ENCODE measurements at places on chromosomes 16 and 17.

DNA sequence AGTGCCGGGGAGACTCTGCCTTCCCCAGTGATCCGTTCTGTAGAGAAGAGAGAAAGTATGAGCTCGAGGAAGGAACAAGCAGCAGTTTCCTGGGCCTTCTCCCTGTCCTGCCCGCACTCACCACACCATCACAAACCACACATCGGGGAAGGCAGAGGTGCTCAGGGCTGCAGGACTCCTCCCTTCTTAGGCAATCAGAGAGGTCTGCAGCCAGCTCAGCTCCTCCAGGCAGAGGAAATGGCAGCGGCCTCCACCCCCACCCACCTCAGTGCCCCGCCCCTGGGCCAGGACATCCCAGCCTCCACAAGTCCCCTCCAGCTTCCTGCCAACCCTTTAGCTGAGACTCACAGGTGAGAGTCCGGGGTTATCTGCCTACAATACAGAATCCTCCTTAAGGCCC lies 2.0 kb downstream of the ZNF319 start:
- peak; percentile 89 for DNase-seq

DNA sequence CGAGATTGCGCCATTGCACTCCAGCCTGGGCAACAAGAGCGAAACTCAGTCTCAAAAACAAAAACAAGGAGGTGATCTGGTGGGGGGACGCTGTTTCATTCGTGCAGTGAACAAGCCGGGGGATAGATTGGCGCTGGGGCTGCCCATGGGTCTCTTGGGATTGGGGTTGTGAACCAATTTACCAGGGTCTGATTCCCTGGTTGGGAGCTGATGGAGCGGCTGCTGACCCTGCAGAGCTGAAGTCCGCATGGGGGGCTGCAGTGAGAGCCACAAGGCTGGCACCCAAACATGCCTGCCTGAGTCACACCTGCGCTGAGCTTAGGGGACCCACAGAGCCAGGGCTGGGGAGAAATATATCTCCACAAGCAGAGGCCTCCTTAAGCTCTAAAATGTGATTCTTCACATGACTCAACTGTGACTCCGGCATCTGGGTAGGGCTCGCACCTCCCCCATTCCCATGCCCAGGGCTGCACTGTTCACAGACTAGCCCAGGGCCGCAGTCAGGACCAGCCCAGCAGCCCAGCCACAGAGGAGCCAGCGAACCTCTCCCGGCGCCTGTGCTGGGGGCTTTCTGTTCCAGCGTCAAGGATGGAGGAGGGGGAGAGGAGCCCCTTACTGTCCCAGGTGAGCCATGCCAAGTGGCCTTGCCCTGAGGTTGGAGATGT lies 5.0 kb downstream of the TSPAN10 start:
- DNase-seq = no peak

GRCh38 chr17:8755590-8756255 lies 2.6 kb downstream of the SPDYE4 start:
- no peak for DNase-seq

- DNase-seq = no peak
Measured at GRCh38 chr17:45096926-45097325, 35.4 kb downstream of the PLCD3 start.

DNA sequence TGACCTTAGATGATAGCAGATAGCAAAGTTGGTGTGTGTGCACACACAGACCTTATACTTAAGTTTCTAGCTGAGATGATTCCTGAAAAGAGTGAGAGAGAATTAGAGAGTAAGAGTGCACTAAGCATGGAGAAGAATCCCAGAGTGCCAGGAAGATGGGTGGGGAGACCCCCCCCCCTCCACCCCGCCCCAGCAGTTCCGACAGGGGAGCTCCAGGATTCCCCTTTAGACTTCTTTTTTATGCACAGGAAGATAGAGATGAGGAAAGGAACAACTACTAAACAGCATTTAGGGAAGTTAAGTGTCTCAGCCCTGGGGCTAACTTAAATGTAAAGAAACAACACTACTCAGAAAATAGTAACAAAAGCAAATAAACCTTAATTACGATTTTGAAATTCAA lies 878.0 kb upstream of the GOT2 start:
- no peak for DNase-seq

DNA sequence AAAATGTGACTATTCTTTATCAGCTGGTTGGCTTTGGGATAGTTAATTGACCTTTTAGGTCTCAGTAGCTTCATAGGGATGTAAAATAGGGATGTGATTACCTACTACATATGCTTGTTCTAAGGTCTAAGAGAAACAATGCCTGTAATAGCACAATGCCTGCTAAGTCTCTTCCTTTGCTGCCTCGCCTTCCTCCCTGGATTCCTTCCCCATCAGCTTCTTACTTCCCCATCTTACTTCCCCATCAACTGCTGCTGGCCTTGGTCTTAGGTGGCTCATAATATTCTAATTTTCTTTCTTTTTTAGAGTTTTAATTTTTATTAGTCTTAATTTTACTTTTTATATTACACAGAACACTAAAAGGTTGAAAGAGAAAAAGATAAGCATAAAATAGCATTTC lies 59.2 kb upstream of the GOT2 start:
- no peak for DNase-seq

DNA sequence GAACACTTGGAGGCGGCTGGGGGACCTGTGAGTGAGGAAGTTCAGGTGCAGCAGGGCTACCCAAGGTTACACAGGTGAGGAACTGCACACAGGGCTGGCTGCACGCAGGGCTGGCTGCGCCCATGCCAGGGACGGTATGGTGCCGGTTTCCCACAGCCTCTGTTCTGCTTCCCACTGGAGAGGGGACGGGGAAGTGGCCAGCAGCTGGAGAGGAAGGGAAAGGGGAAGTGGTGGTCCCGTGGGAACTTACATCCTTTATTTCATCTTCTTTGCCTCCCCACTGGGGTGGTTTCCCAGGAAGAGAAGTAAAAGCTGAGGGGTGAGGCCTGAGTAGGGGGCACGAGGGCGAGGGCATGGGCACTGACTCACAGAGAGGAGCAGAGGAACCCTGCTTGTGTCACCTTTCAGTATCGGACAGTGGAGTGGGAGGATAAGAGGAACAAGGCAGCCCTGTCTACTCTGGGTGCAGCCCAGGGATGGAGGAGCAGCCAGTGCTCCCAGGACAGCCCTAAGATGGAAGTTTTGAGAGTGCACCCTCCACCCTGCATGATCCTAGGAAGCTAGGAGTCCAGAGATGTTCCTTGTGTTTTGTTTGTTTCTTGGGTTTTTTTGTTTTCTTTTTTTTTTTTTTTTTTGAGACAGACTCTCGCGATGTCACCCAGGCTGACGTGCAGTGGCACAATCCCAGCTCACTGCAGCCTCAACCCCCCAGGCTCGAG lies 25.5 kb upstream of the CDH1 start:
- DNase-seq = no peak

GRCh38 chr16:14194721-14195120 lies 123.6 kb downstream of the MRTFB start:
- DNase-seq = no peak

GRCh38 chr16:78323315-78323714 lies 223.9 kb downstream of the WWOX start:
- no peak for DNase-seq

GRCh38 chr16:85370881-85371651 lies 242.1 kb upstream of the GSE1 start:
- DNase-seq = no peak
